ENCODE measurements at places on chromosomes 7 and 10.

- DNase-seq = no peak
These were observed 14.1 kb upstream of the CXCL12 start for GRCh38 chr10:44398747-44399658.

- no peak for DNase-seq
These were observed 80.9 kb upstream of the DDC start for GRCh38 chr7:50646069-50646468.

DNA sequence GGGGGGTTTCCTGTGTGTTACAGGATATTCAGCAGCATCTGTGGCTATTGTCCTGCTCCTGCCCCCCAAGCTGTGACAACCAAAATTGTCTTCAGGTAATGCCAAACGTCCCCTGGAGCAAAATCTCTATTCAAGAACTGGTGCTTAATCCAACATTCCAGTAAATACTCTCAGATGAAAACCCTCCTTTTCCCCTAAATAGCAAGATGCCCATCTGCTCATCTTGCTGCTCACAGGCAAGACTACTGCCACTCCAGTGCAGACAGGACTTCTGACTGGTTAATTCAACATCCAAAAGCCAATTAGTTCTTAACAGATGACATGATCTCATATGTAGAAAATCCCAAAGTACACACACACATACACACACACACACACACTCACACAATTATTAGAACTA lies 20.5 kb upstream of the JAZF1 start:
- no peak for DNase-seq

- DNase-seq = no peak
These were observed 161.0 kb downstream of the SEM1 start for GRCh38 chr7:96548664-96549063.

- DNase-seq = no peak
These were observed 111.4 kb downstream of the BAMBI start for GRCh38 chr10:28788762-28789161.

- no peak for DNase-seq
These were observed 26.9 kb downstream of the SLC25A28 start for GRCh38 chr10:99593312-99593711.

DNA sequence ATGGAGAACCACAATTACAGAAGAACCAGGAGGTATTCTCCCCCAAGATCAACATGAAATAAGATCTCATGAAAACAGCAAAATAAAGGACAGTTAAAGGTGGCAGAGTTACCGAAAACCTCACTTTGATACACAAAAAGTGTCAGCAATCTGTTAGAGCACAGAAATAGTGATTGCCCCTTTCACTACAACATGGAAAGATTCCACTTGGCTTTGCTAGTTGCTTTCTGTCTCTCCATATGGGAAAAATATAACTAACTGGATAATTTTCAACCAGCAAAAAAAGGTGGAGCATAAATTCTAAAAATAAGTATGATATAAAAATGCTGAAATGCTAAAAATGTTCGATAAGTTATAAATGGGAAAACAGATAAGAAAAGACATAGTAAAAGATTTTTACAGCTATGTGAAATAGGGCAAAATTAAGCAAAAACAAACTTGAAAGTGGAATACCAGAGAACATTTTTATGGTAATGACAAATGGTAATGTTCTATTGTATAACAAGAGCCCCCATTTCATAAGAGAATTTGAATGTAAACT lies 90.2 kb downstream of the GPR85 start:
- no peak for DNase-seq

- no peak for DNase-seq
These were observed 1.6 kb downstream of the NPM3 start for GRCh38 chr10:101781655-101781983.

DNA sequence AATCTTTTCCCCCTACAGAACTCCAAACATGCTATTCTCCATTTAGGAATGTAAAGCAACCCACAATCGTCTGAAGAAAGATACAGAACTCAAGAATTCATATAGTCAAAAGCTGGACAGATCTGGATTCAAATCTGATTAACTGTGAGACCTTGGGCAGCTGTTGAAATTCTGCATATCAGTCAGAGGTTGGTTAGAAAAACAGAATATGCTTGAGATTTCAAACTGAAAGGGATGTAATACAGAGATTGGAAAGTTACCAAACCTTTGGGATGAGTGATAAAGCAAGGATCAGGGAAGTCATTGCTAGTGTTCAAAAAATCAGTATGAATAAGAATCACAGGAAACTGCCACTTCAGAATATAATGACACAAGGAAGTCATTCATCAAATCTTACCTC lies 406.6 kb downstream of the HTR7 start:
- DNase-seq = no peak

GRCh38 chr7:39683216-39683845 lies 60.0 kb downstream of the RALA start:
- no peak for DNase-seq

GRCh38 chr10:73404690-73405089 lies 9.2 kb downstream of the ANXA7 start:
- DNase-seq = no peak

DNA sequence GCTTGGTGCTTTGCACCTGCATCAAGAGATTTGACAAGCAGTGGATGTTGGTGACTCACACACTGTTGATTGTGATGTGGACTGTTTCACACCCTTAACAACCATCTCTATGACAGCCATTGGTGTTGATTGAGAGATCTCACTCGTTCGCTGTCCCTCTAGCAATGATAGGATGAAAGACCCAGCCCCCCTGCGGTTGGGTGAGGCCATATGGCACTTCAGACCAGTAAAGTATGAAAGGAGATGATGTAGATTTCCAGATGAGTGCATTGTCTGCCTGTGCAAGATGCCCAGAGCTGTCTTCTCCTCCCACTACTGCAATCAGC lies 138.7 kb upstream of the PRR15 start:
- no peak for DNase-seq

GRCh38 chr7:97179454-97180104 lies 62.1 kb downstream of the SDHAF3 start:
- peak; percentile 24 for DNase-seq

- peak; percentile 24 for DNase-seq
These were observed 1.7 kb downstream of the ADRB1 start for GRCh38 chr10:114045136-114046086.

DNA sequence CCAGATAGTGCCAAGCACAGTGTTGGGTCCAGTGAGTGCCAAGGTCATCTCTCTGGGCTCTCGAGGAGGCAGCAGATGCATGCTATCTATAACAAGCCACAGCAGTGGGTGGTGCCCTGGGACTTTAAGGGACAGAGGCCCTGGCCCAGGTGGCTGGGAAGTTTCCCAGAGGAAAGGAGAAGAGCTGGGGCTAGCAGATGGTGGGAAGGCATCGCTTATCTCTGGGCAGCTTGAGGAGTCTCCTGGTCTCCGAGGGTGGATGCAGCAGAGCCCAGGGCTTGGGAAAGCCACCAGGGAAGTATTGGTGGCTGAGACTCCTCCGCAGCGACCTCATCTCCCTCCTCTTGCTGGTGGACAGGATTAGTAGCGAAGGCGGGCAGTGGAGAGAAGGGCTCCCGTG lies 63.4 kb upstream of the LRRC4 start:
- no peak for DNase-seq

DNA sequence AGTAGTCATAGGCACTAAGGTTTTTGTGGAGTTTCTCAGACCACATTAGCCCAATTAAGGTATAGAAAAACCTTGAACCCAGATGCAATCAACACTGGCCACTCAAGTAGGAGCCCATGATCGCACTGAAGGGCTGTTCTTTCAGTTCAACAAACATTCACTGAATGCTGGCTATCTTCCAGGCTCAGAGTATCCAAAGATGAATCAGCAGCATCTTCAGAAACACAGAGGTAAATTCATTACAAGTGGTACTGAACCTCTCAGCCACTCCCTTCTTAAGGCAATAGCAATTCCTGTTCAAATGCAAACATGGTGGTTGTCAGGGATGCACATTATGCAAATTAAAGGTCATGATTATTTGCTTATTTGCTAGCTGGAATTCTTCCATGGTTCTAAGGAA lies 17.1 kb downstream of the KCNK18 start:
- no peak for DNase-seq

DNA sequence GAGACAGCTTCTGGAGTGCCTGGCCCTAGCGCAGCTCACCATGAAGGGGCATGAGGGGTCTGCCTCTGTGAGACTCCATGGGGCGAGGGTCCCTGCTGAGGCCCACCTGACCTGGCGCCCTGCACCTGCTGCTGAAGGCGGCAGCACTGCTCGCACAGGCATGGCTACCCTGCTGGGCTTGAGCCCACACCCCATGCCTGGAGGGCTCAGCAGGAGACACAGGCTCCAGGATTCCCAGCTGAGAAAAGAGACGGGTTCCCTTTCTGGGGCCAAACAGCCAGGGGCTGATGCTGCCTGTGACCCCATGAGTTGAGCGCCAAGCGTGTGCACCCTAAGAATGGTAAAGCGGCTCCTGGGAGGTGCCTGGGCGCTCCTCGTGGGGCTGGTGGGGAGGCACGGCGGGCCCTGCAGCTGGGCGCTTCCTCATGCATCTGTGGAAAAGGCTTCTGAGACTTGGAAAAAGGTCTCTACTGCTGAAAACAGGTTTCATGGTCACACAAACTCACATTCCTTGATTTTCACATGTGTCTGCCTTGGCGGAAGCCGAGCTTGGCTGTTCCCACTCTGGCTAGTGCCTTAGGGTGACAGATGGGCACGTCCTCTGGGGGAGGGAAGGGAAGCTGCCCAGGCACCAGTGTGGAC lies 233.4 kb downstream of the ZMYND11 start:
- DNase-seq = no peak

DNA sequence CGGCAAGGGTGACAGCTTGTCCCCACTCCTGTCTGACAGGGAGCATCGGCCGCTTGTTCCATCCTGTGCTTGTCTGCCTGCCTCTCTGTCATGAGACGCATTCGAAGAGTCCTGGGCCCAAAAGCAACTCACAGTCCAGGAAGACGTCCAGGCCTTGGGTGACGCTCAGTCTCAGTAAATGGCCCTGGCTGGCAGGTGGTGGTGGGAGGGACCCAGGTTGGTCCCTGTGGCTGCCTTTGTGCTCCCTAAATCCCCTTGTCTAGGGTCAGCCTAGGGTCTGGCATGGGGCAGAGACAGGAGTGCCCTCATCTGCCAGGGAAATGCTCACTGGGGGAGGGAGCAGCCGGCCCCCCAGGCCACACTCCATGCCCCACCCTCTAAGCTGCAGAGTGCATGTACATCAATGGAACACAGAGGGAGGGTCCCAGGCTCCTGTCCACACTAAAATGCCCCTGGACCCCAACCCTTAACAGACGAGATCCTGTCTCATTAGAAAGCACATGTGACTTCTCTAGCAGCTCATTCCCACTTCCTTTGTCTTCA lies 295.2 kb upstream of the ZNF32 start:
- no peak for DNase-seq

GRCh38 chr10:17058093-17058492 lies 71.5 kb downstream of the CUBN start:
- no peak for DNase-seq

- DNase-seq = peak; percentile 40
These were observed 70.4 kb downstream of the HERPUD2 start for GRCh38 chr7:35624299-35625186.

DNA sequence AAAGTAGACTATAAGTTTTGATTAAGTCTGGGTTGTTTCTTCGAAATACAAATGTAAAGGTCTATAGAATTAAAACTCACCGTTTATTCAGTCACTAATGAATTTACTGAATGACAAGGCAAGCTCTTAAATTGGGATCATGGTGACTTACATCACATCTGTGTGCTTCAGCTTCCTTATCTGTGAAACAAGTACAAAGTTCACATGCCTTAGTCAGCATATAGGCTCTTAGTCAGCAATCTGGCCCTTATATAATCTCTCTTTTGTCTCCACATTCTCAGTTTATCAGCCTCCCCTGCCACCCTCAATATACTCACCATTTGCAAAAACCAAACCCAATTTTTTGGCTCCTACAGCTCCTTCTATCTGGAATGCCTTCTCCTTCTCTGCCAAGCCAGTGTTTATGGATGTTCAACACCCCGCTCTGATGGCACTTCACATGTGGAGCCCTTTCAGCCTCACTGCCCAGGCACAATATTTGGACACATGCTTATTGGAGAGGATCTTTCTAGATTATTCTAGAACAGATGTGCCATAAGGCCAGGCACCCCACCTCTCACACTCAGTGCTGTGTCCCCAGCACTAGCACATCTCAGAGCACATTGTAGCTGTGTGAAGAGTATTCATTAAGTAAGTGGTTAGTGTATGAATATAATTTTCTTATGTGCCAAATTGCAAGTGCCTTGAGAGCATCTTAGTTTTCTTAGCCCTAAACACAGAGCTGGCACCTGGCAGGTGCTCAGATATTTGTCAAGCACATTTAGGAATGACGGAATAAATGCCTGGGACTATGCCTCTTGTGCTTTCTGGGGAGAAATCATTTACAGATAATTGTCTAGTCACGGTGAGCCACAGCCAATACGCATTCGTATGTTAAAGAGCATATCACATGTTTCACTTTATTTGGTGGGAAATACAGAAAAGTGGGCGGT lies 9.8 kb upstream of the LAMB1 start:
- no peak for DNase-seq

DNA sequence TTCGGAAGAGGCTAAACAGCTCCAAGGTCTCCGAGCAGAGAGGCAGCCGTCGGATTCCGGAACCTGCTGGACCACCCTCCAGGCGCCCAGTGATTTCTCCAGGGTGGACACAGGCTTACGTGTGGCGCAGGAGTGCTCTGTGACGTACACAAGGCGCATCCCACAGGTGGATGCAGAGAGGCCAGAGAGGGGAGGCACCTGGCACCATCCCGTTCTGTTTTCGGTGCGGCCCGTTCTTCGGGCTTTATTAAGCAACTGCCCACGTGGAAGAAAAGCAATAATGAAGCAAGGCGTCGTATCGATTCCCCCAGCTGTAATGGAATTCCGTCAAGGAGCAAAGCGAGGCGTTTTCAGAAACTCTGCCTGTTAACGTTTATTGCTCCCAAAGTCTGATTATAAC lies 163.6 kb downstream of the PTPRN2 start:
- DNase-seq = no peak

GRCh38 chr7:351256-351655 lies 61.3 kb downstream of the FOXL3 start:
- no peak for DNase-seq

DNA sequence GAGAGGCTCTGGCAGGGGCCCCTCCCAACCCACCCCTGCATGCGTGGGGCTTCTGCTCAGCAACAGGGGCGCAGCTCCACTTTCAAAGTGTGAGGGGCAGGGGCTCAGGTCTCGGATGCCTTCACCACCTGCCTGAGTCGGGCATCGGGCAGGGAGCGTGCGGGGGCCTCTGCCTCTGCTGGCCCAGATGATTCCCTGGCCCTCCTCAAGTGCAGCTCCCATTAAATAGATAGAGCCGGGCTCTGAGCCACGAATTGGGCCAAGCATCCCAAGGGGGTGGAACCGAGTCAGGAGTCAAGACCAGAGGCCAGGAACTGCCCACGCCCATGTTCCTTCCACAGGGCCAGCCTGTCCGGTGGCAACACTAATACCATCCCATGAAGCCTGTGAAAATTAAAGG lies 108.9 kb upstream of the FAM20C start:
- DNase-seq = no peak

GRCh38 chr7:98731651-98732050 lies 114.6 kb downstream of the NPTX2 start:
- no peak for DNase-seq

- DNase-seq = no peak
These were observed 1.2 kb downstream of the MNX1 start for GRCh38 chr7:157009170-157009777.

Measured in memory B cell (primary cell).